ENCODE measurements at places on chromosomes 12 and 14.

GRCh38 chr12:85275374-85275773 is 4.6 kb upstream of the ALX1 start:
- peaks cover 25% of the 10 kb centered on the region for H3K27me3 ChIP-seq
- DNase-seq = no peak
- H3K27ac ChIP-seq = no peak overlapping the region

- no peak overlapping the region for H3K4me3 ChIP-seq
- no peaks in the 10 kb centered on the region for H3K27me3 ChIP-seq
- no peaks in the 10 kb centered on the region for H3K4me1 ChIP-seq
- peak overlapping the region; percentile 89 for H3K27ac ChIP-seq
- H3K36me3 ChIP-seq = no peaks in the 10 kb centered on the region
Observed at GRCh38 chr14:92549105-92549858, 35.7 kb downstream of the RIN3 start.

DNA sequence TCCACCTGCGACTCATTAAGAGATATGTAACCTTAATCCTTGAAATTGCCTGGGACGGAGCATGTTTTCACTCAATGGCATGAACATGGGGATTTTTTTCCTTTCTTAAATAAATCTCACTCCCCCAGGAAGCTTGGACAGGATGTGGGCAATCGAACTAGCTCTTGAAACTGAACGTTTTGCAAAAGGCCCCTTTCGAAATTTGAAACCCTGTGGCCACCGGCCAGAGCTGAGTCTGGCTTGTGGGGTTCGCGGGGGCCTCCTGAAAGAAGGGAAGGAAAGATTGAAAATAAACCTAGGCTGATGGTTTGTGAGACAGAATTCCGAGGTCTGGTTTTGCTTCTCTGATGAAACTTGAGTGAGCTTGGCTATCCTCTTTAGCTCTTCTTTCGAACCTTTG is 101.4 kb upstream of the RTL1 start:
- H3K36me3 ChIP-seq = no peaks in the 10 kb centered on the region
- H3K27ac ChIP-seq = no peak overlapping the region
- DNase-seq = no peak
- H3K4me1 ChIP-seq = no peaks in the 10 kb centered on the region

GRCh38 chr12:6376870-6377666 is 1.7 kb upstream of the SCNN1A start:
- peaks cover 33% of the 10 kb centered on the region for H3K4me1 ChIP-seq
- H3K4me3 ChIP-seq = no peak overlapping the region
- no peaks in the 10 kb centered on the region for H3K27me3 ChIP-seq
- no peaks in the 10 kb centered on the region for H3K36me3 ChIP-seq

GRCh38 chr14:72503696-72504368 is 390.1 kb downstream of the DPF3 start:
- H3K4me1 ChIP-seq = no peaks in the 10 kb centered on the region
- no peak overlapping the region for H3K27ac ChIP-seq
- DNase-seq = peak; percentile 34
- H3K4me3 ChIP-seq = no peak overlapping the region
- no peaks in the 10 kb centered on the region for H3K27me3 ChIP-seq
- no peaks in the 10 kb centered on the region for H3K36me3 ChIP-seq

GRCh38 chr14:69945347-69945746 is 66.1 kb downstream of the SMOC1 start:
- DNase-seq = no peak
- H3K27ac ChIP-seq = no peak overlapping the region
- no peaks in the 10 kb centered on the region for H3K36me3 ChIP-seq
- H3K4me3 ChIP-seq = no peak overlapping the region
- H3K4me1 ChIP-seq = no peaks in the 10 kb centered on the region

DNA sequence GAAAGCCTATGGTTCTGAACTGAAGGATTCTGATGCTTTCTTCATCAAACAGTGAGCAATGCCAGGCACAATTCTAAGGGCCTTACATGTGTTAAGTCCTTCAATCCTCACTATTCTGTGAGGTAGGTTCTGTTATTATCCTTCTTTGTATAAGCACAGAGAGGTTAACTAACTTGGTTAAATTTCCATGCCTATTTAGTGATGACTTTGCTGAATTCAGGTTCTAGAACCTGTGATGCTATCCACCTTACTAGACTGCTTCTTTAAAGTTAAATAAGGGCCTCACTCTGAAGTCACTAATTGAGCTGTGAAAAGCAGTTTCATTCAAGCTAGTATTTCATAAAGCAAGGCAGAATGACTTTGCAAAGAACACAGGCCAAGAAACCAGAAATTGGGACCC is 138.9 kb upstream of the PARP11 start:
- no peak for DNase-seq
- no peak overlapping the region for H3K27ac ChIP-seq
- no peaks in the 10 kb centered on the region for H3K4me1 ChIP-seq
- H3K4me3 ChIP-seq = no peak overlapping the region

- DNase-seq = no peak
- H3K4me3 ChIP-seq = no peak overlapping the region
- no peak overlapping the region for H3K27ac ChIP-seq
- H3K36me3 ChIP-seq = no peaks in the 10 kb centered on the region
- no peaks in the 10 kb centered on the region for H3K4me1 ChIP-seq
- no peaks in the 10 kb centered on the region for H3K27me3 ChIP-seq
Observed at GRCh38 chr12:51653431-51653830, 62.4 kb downstream of the SCN8A start.

DNA sequence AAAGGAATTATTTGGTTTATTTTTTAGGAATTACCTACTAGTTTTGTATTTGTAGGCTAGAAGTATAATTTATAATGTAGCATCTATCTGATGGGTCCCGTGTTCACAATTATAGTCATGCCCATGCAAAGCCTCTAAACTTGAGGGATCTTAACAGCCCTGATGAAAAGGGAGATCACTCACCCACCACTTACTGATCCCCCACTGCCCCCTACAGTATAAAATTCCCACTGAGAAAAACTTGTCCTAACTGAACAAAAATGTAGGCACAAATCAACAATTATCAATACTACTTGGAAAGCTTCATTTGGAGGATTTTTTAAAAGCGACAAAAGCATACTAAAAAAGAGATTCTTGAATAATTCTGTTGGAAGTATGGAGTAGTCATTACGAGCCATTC is 21.0 kb downstream of the WIF1 start:
- H3K27ac ChIP-seq = no peak overlapping the region
- no peak for DNase-seq
- no peak overlapping the region for H3K4me3 ChIP-seq

- no peaks in the 10 kb centered on the region for H3K4me1 ChIP-seq
- H3K36me3 ChIP-seq = peaks cover 17% of the 10 kb centered on the region
- H3K27me3 ChIP-seq = no peaks in the 10 kb centered on the region
- H3K4me3 ChIP-seq = no peak overlapping the region
- DNase-seq = no peak
- no peak overlapping the region for H3K27ac ChIP-seq
Observed at GRCh38 chr14:23377573-23378563, 1.0 kb downstream of the CMTM5 start.

- no peaks in the 10 kb centered on the region for H3K4me1 ChIP-seq
- H3K4me3 ChIP-seq = no peak overlapping the region
- no peaks in the 10 kb centered on the region for H3K36me3 ChIP-seq
- no peaks in the 10 kb centered on the region for H3K27me3 ChIP-seq
- no peak overlapping the region for H3K27ac ChIP-seq
Observed at GRCh38 chr12:18421867-18422266, 160.5 kb downstream of the PIK3C2G start.

- DNase-seq = no peak
- no peak overlapping the region for H3K4me3 ChIP-seq
- no peak overlapping the region for H3K27ac ChIP-seq
- peaks cover 20% of the 10 kb centered on the region for H3K4me1 ChIP-seq
Observed at GRCh38 chr14:95254288-95254687, 65.4 kb downstream of the CLMN start.

DNA sequence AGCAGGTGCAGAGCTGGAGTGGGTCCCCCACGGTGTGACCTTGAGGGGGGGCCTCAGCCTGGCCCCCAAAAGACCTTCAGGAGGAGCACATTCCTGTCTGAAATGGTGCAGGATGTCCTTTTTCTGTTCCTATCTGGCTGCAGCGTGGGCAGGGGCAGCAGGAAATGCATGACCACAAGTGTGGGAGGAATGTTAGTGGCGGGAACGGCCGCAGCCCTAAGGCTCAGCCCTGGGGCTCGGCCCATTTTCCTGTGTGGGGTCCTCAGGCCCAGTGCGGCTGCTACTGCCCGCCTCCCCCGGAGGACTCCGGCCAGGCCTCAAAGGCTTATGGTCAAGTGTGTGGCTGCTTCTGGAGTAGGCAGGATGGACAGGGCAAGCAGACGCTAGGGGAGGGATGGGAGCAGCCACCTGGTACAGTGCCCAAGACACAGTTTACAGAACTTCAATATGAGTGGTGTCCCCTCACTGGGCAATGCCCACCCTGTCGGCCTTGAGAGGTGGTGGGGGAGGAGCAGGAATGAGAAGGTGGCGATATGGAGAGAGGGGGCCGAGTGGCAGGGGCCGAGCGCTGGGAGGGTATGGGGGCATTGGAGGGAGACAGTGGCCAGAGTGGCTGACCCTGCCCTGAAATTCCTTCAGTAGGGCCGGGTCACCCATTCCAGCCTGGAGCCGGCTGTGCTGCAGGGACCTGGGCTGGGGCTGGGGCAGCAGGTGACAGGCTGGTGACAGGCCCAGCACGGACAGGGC is 137.4 kb downstream of the CALM1 start:
- no peak for DNase-seq
- peak overlapping the region; percentile 23 for H3K27ac ChIP-seq
- no peaks in the 10 kb centered on the region for H3K36me3 ChIP-seq

All from right atrium auricular region (tissue), 2 donors.